ENCODE measurements at places on chromosomes 16 and 17. TPM values are rescaled to one million over a fixed set of nuclear protein-coding genes. Genes with fewer than 3 reads are reported as not detected.

DNA sequence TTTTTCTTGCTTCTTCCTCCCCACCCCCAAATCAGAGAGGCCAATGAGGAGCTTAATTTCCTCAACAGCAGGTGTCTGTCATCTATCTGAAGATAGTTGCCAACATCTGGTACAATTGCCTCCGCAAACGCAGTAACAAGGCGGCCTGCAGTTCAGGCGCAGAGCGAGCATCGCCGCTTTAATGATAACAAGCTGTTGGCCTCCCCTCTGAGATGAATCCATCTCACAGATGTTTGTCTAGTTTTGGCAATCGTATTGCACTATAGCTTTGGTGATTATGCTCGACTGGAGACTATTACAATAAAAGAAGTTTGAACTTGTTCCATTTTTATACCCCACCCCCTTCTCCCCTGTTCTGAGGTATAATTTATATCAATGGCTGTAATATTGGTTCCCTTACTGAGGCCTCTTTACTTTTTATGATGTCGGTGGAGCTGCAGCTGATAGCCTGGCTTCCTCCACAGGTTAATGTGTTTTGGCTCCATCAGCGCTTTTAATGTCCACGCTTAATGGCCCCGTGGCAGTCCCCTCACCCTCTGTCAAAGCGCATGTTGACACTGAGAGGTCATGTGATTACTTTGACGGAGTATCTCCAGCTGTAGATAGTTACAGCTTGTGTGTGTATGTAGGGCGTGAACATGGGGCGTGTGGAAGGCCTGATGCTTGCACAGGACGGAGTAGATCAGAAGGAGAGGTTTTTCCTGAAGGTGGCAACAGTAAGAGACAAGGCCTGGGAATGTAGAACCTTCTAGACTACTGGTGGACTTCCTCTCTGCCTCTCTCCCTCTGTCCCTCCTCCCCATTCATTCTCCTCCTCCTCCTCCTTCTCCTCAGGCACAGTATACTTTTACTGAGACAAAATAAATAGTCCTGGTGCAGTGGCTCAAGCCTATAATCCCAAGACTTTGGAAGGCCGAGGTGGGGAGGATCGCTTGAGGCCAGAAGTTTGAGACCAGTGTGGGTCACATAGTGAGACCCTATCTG lies 164.7 kb downstream of the MSI2 start:
- no peak for DNase-seq

DNA sequence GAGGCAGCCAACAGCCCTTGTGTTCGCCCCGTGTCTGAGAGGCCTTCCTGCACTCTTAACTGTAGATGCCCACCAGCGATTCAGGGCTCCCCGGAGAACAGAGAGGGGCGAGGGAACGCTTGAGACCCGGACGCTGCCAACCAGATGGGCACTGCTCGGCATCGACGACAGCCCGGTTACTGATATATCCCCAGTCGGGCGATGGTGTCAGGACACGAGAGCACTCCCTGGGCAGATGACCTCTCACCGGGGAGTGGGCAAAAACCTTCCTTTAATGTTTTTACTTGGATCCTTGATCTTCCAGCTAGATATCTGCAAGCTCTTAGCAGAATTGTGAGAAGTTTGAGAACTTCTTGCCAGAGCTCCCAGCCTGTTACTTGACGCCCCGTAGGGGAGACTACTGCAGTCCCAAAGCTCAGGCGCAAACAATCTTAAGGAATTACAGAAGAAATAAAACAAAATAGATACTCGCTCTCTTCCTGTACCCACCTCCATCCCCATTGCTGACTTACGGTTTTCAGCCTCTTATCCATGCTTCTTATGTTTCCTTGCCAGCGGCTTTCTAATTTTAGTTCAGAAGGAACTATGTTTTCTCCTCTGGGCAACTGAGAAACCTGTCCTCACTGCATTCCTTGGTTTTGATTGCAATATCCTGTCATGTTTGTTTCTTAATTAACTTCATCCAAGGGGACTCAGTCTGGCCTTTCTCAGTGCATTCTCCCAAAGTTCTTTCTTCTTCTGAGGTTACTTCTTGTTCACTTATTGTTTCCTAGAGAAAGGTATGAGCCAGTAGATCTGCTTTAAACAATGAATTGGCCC lies 845 bp downstream of the SP2 start:
- DNase-seq: no peak

GRCh38 chr16:9134739-9135138 lies 43.3 kb downstream of the HAPSTR1 start:
- DNase-seq: no peak

GRCh38 chr17:76270770-76271668 lies 5.9 kb downstream of the UBALD2 start:
- DNase-seq: no peak

DNA sequence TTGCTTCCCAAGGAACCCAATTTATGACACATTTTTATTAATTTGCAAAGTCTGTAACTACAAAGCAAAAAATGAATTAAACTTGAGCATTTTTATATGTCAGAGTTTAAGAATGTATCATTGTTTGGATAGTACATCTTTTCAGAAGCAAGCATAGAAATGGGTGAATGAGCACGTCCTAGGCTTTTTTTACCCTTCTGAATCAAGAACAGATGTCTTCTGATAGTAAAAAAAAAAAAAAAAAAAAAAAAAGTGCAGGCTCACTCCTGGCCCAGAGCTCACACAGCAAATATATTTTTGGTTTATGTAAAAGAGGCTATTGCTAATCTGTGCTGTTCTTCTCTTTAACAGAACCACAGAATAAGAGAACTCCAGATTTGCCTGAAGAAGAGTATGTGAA lies 6.3 kb downstream of the TERF2IP start:
- no peak for DNase-seq

DNA sequence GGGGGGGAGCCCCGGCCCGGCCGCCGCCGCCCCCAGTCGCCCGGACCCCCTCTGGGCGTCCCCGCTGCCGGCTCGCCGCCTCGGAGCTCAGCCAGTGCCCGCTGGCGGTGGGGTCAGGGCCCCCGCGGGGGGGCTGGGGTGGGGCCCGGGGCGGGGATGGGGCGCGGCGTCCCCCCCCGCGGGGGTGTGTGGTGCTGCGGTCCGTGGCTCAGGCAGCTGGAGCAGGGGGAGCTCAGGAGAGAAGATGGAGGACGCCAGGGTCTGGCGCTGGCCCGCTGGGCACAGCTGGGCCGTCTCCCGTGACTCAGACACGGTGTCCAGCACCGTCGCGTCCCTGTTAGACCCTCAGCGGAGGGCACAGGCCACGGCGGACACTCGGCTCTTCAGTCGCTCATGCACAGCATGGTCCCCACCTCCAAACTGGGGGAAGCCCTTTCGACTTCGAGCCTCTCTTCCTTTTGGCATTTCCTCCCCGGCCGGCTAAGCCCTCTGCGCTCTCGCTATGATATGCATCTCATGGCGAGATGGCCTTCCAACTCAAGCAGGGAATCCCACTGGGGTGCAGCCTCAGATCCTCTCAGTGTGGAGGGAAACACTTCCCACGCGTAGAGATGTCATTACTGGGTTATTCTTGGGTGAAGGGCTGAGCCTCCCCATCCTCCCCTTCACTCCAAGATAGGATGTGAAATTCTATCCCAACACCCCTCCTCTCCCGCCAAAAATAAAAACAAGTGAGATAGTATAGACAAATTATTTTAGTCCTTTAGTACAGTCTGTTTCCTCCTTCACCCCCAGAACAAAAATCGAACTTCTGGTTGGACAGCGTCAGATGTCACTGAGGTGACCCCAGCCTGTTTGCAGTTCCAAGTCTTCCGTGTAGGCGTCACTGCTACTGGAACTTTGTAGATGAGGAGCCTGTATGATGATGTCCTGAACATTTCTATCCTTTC lies 522 bp upstream of the VEZF1 start:
- DNase-seq: peak; percentile 60

DNA sequence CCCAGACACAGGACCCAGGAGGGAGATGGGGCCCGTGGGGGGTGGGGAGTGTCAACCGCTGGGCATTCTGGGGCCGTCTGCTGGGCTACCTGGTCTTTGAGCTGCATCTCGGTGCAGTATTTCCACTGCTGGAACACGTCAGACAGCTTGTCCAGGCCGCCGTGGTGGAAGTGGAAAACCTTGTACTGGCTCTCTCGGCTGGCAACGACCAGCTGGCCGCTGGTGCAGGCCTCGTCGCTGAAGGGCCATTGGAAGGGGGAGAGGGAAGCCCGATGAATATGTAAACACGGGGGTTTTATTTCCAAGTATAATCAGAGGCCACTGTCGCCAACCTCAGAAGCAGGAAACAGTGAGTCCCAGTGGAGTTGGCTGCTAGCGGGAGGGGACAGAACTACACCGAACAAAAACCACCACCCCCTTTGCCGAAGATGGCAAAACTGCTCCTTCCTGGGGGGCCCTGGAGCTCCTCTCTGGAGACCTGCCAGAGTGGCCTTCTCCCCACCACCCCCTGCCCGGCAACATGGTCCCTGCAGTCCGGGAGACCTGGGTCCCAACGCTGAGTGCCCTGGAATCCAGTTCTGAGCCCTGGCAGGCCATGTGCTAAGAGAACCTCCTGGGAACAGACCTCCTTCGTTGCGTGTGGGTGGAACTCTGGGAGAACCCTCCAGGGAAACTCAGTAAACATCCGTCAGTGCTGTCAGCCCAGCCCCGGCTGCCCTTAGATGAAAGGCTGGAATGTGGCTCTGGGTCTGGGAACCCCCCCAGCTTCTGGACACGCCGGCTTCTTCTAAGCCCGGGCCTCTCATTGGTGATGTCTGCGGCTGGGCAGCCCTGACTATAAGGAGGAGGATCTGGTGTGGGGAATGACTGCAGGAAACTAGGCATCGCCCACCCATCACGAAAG lies 84.1 kb downstream of the TBC1D16 start:
- DNase-seq: peak; percentile 45

- peak; percentile 48 for DNase-seq
These were observed at the start of gene SHISA9 for GRCh38 chr16:12901597-12902461. TSS of gene SHISA9 (plus strand) at chr16:12901598.

- no peak for DNase-seq
These were observed 2.4 kb downstream of the RAD51C start for GRCh38 chr17:58694826-58695225.

SYNGR3 gene
- total RNA-seq: 81.3 TPM

- no peak for DNase-seq
These were observed 49.2 kb upstream of the CBFA2T3 start for GRCh38 chr16:89026121-89026612.

DNA sequence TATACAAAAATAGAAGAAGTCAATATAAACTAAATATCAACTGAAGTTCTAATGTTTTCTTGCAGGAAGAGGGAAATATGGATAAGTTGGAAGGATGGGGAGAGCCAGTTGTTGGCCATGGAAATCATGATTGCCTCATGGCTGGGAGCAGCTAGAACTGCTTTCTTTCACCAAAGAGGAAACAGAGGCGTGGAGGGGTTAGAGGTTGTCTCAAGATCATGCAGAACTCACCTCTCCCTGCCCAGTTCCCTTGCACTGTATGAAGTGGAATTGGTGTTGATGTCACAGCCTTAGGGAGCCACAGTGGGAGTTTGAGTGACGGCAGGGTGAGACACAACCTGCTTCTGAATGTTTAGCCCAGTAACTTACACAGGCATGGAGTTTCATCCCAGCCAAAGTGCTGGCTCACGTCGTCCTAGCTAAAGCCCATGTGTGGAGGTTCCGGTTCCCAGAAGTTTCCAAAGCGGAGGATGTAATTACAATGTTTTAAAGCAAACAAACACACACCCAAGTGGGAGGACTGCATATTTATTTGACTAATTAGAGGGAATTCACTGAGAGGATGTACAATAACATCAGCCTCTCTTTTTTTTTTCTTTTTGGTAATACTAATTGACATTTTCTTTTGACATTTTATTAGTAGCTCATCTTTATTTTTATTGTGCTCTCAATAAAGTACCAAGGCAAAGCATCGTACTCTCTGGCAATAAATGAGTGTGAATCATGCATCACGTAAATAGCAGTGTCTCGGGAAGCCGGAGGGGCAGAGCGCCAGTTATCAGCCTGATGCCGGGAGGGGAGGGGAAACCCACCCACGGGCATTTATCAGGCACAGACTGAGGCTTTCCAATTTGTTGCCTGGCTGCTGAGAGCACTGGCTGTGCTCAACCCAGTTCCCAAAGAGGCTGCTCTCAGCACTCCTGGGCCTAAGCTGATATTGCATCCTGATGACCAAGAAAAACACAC lies 118.7 kb upstream of the CDH5 start:
- peak; percentile 15 for DNase-seq

CAPNS2 gene
- not detected for total RNA-seq

- no peak for DNase-seq
These were observed 496.4 kb upstream of the TOM1L1 start for GRCh38 chr17:54404259-54404658.

GRCh38 chr17:46834846-46835245 lies 16.4 kb upstream of the WNT3 start:
- no peak for DNase-seq

KRT23 gene
- total RNA-seq: 0.16 TPM

DNA sequence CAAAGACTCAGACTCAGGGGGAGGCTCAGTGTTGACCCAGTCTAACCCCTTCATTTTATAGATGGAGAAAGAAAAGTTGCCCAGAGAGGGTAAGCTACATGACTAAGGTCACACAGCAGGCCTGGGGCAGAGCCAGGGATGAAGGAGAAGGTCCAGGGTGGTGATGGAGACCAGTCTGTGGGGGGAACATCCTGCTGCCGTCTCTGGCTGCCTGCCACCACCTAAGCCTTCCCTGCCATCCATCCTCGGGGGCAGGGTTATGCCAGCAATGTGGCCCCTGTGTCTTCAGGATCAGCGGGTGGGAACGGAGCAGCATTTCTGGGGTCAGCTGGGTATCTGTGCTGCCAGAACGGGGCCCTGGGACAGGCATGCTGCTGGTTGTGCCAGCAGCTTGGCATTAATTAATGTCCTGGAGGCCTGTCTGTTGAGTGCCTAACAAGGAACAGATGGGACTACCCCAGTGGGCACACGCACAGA lies 5.5 kb downstream of the DOK4 start:
- DNase-seq: no peak

GRCh38 chr16:30557707-30557956 lies 542 bp downstream of the ZNF764 start:
- DNase-seq: no peak

DNA sequence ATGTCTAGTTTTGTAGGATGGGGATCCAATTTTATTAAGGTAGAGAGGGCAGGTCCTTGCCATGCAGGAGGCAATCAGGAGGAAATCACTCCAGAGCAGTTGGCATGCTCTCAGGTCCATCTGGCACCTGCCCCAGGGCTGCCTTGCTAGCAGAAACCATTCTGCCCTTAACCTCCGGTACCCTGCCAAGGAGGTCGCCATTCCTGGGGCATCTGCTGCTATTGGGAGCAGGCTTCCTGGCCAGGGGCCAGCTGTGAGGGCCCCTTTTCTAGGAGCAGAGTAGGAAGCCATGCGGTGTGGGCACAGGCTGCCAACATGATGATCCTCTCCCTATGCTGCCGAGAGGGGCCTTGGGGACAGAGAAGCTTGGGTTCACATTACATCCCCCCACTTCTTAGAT lies 47.6 kb upstream of the MGAT5B start:
- no peak for DNase-seq

SDR42E1 gene
- total RNA-seq: not detected

- no peak for DNase-seq
These were observed 148.0 kb downstream of the CCT6B start for GRCh38 chr17:34813290-34813689.

NAA38 gene
- 20.1 TPM for total RNA-seq

TNP2 gene
- not detected for total RNA-seq
